Activated effector memory CD4-positive, alpha-beta T cell treated with anti-CD3 and anti-CD28 coated beads, Interleukin-2, amount 50 U/mL, for 16 hours (primary cell): ENCODE measurements at places on chromosomes 5 and 9.

DNA sequence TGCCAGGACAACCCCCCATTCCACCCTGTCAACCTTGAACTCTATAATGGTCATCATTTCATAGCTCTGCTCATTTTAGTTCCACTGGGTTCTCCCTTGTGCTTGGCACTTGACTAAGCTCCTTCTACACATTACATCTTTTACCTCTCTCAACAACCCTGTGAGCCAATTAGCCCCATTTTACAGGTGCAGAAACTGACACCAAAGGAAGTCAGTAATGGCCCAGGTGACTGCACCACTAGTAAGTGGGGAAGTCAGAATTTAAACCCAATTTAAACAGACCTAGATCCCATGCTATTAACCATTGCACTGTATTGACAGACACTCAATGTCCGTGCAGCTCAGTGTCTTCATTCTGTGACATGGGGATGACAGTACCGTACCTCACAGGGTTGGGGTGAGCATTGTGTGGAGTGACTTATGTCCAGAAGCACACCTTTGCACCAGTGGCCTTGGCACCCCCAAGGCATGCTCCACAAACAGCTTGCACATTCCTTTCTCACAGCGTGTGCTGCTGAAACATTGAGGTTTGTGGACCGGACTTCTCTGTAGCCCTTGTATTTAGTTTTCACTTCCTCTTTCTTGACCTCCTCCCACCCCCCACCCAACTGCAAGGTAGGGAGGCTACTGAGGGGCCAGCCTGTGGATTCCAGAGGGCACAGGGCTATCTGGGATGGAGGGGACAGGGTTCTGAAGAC is 23.1 kb downstream of the IRF1 start:
- DNase-seq, result peak; percentile 60

DNA sequence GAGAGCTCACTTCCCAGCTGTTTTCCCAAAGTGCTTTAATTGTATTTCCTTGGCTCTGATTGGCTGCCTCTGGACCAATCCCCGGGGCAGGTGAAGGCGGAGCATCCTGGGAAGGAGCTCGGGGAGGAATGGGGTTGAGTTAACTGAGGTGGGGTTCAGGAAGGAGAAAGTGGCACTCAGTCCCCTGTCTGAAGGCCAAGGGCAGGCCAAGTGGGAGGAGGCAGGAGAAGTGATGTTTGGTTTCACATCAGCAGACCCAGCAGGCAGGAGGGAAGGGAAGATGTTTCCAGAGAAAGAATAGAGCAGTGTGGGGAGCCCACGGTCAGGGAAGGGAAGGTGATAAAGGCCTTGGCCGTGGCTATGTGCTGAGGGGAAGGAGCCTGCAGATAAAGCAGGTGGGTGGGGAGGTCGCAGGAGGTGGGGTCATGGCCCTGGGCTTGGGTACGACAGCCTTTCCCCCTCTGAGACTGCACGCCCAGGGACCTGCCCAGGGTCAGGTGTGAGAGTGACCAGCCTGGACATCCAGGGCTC is 3.1 kb downstream of the TSPAN17 start:
- DNase-seq, result no peak

DNA sequence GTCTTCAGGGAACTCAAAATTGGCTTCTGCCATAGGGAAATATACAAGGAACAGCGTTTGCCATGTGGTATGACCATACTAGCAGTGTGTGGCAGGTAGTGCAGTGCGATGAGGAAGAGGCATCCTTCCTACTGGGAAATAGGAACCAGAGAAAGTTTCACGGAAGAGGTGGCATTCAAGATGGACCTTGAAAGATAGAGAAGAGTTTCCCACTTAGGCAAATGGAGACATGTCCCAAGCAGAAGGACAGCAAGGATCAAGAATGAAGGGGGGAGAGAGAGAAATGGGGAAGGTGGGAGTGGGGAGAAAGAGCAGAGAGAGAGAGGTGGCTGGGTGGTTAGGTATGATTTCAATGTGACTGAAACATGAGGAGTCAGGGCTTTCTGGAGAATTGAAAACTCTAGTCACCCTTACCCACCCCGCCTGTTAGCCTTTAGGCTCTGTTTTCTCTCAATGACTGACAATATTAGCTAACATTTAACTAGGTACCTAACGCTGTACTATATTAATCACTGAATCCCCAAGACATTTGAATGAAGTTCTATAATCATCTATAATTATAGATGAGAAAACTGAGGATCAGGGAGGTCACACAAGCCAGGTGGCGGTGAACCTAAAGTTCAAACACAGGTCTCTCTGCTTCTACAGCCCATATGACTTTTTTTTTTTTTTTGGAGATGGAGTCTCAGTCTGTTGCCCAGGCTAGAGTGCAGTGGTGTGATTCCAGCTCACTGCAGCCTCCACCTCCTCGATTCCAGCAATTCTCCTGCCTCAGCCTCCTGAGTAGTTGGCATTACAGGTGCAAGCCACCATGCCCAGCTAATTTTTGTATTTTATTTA is 171.3 kb downstream of the NR3C1 start:
- DNase-seq, result no peak

DNA sequence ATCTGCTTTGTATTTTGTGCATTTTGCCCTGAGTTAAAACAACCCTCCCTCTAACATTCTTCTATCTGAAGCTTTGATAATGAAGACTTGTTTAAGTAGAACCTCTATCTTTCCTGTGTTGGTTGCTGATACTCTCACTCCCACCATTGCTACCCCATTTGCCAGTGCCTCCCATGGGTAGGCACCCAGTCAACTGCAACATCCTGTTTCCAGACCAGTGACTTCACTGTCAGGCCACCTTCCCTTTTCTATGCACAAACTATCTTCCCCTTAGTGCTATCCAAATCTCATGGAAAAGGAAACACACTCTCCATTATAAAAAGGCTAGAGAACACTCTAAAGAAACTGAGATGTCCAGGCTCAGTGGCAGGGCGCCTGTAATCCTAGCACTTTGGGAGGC is 5.6 kb upstream of the IARS1 start:
- no peak for DNase-seq

DNA sequence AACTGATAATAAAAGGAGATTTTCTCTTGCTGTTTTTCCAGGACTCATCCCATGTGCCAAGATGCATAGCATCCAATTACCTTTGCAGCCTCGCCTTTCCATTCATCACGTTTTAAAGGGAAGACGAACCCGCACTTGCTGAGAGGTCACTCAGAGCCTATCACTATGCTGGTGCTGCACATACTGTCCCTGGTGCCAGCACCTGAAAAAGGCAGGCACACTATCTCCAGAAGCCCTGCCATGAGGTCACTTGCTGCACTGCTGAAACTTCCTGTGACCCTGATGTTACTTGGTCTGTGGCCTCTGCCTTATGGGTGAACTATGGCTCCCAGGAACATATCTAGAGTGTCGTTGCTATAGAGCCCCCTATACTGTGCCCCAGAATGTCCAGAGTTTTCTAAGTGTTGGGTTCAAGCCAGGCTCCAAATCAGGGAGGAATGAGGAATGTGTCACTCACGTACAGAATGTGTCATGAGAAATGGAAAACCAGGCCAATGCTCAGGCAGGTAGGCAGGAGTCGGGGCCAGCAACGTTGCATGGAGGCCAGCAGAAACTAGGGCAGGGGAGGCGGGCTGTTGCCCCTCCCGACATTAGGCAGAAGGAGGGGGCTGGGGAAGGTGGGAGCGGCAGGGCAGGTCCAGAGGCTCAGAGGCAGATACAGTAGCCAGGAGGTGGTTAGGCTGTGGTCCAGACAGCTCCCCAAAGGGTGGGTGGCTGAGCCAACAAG is 262.1 kb downstream of the CRB2 start:
- no peak for DNase-seq

DNA sequence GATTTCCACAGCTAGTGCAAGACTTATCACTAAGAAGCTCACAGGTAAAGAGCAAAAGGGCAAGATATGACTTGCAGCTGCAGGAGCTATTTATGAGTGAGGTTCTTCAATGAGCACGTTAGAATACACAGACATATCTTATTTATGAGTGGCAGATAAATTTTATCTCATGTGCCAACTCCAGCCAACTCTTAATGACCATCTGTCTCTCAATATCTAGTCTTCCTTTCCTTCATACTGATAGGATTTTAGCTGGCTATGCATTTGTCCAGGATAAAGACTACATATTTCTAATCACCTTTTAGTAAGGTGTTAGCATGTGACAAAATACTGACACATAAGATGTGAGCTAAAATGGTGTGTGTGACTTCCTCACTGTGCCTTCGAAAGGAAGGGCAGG is 304.5 kb downstream of the TRPM3 start:
- DNase-seq, result no peak

DNA sequence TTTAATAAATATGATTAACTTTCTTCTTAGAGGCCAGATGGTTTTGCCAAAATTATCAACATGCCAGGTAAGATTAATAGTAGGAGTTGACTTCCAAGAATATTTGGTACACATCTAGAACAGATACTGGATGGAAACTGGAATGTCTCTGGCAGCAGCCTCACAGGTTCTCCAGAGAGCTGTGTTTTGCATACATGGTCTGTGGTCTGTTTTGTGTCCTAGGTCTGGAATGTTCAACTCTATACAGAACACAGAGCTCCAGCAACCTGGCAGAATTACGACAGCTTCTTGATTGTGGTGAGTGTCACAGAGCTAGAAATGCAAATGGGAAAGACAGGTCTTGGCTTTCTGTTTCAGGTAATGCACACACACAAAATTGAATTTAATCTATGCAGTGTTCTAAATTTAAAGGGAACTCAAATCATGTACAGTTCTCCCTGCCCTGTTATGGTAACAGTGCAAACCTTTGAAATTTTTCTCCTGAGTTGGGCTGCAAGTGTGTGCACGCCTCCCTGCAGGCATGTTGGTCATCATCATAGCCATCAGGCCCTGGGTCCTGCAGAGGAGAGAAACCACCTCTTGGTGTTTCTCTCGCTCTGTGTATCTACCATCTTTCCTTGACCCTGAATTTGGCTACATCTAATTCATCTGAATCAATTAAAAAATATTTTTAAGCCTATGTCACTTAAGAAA is 58.3 kb downstream of the PIK3R1 start:
- DNase-seq, result no peak

DNA sequence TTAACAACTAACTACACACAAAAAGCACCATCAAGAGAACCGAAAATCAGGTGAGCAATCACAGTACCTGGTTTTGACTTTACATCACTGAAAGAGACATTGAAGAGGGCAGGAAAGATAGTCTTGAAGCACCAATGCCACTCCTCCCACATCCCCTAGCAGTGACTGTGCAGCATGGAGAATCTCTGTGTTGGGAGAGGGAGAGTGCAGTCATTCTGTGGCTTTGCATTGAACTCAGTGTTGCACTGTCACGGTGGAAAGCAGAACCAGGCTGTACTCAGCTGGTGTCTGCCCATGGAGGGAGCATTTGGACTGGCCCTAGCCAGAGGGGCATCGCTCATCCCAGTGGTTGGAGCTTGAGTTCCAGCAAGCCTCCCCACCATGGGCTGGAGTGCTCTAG is 40.4 kb downstream of the C5 start:
- DNase-seq, result no peak

GRCh38 chr5:149375434-149375833 is 3.7 kb downstream of the IL17B start:
- no peak for DNase-seq

DNA sequence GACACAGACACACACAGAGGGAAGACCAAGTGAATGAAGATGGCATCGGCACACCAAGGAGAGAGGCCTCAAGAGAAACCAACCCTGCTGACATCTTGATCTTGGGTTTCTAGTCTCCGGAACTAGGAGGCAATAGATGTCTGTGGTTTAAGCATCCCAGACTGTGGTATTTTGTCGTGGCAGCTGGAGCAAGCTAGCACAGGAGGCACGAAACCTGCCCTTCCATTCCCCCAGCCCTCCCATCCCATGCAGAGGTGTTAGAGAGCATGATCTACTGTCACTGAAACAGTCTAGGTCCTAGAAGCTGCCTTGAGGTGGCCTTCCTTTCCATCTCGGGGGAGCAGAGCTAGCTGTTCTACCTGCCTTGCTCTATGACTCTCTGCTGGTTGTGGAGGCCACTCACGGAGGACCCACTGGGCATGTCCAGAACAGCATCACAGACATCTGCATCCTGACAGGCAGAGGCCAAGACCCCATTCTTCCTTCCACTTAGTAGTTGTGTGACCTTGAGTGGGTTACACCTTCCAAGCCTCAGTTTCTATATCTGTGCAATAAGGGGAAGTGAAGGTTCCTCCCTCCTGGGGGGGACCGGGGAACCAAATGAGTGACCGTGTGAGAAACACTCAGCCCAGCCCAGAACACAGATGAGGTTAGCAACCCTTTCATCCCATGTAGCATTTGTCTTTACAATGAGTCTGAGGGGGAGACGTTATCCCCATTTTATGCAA is 134.3 kb upstream of the BOD1 start:
- no peak for DNase-seq

- no peak for DNase-seq
Measured at GRCh38 chr5:66810848-66811261, 214.7 kb downstream of the MAST4 start.

- no peak for DNase-seq
Measured at GRCh38 chr9:72509053-72509452, 12.4 kb upstream of the TMC1 start.
